ENCODE measurements at places on chromosomes 4 and X. TPM values are rescaled to one million over a fixed set of nuclear protein-coding genes. Genes with fewer than 3 reads are reported as not detected.

DNA sequence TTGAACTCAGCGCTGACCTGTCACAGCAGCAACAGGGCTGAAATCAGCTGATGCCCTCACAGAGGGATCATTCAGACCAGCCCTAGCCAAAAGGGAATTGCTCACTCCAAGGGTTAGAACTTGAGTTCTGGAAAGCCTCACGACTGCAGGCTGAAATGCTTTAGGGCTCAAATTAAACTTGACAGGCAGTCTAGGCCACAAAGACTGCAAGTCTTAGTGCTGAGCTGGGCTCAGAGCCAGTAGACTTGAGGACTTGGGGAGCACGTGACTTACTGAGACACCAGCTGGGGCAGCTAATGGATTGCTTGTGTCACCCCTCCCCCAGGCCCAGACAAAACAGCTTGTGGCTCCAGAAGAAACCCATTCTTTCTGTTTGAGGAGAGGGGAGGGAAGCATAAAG, 119.0 kb upstream of the SLC6A14 start:
- H3K4me3 ChIP-seq, result no peak overlapping the region
- no peaks in the 10 kb centered on the region for H3K4me1 ChIP-seq
- DNase-seq, result no peak
- no peaks in the 10 kb centered on the region for H3K36me3 ChIP-seq
- no peaks in the 10 kb centered on the region for H3K27me3 ChIP-seq

DNA sequence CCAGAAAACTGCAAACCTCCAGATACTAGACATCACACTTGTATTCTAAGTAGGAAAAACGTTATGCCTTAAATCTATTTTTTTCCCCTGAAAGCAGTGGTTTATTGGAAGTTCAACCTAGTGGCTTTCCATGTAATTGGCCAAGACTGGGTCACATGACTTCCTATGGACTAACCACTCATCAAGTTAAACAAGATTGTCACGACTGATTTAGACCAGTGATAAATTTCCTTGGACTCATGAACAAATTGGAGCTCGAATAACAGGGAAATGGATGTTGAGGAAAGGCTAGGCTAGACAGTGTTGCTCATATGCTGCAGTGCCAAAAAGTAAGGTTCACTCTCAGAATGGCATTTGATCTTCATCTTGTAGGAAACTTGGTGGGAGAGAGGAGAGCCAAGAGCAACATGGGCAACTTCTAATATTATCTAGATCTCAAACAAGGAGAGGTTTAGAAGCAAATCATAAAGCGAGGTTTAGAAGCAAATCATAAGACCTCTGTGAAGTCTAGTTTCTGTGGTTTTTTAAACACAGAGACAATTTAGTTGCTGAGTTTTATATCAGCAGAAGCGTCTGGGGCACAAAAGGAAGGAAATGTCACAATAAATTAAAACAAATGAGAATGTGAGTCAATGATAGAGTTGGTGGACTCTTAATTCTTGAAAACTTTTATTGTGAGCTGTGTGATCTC, 165.6 kb upstream of the BOD1L1 start:
- no peak overlapping the region for H3K27ac ChIP-seq
- no peaks in the 10 kb centered on the region for H3K4me1 ChIP-seq
- H3K36me3 ChIP-seq, result no peaks in the 10 kb centered on the region
- DNase-seq, result no peak
- no peaks in the 10 kb centered on the region for H3K27me3 ChIP-seq

GRCh38 chr4:141046255-141046654, 87.0 kb downstream of the RNF150 start:
- no peaks in the 10 kb centered on the region for H3K36me3 ChIP-seq

DNA sequence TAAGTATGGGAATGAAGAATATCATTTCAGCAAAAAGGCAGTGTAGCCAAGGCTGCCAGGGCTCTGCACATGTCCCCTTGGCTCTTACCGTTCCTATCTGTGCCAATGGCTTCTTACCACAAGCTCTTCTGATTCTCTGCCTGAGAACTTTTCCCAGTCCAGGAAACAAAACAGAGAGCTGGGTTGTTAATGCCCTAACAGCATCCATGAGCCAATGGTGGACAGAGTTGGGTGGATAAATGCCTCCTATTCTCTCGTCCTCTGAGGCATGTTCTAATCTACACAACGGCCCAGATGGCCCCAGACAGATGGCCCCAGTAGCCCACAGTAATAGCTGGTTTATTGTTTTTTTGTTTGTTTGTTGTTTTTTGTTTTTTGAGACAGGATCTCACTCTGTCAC, 28.0 kb downstream of the SCD5 start:
- H3K27ac ChIP-seq, result no peak overlapping the region
- no peak for DNase-seq
- no peaks in the 10 kb centered on the region for H3K36me3 ChIP-seq

GRCh38 chr4:184573701-184574100, 75.5 kb downstream of the CASP3 start:
- no peaks in the 10 kb centered on the region for H3K36me3 ChIP-seq
- no peaks in the 10 kb centered on the region for H3K27me3 ChIP-seq
- no peaks in the 10 kb centered on the region for H3K4me1 ChIP-seq
- no peak overlapping the region for H3K4me3 ChIP-seq

DNA sequence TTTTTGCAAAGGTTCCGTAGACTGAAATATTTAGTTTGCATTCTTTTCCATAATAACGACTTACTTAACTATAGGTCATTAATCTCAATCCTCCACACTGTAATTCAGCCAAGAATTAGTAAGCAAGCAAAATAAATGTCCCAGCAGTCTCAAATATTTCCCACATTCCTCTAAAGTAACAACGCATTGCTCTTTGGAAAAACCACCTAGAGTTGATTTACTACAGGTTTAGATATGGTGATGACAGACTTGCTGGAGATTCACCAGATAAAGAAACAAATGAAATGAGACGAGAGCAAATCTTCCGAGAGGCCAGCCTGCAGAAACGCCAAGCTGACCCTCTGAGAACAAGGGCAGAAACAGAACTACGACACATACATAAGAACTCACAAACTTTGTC, 28.9 kb downstream of the TENM3 start:
- no peak for DNase-seq
- no peak overlapping the region for H3K27ac ChIP-seq
- H3K4me3 ChIP-seq, result no peak overlapping the region

DNA sequence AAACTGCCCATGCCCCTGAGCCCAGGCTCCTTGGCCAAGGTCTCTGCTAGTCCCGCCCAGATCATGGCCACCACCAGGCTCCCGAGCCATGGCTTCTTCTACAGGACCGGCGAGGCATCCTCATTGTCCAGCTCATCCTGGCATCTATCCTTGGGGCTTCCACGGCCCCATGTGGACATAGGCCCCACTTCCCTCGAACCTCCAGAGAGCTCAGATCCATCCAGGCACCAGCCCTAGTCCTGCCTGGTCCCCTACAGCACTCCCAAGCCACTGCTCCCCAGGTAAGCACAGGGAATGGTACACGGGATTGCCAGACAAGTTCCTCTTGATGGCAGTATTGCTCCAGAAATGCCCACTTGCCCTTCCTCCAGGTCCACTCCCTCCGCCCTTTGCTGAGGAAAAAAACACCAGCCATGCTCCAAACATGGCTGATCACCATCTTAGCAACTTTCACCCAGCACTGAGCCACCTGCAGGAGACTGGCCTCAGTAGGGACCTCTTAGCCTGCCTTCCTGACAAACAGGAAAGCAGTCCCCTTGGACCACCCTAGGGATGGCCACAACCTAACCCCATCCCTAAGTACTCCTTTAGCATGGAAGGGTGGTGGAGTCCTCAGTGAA, 272.1 kb upstream of the AGTR2 start:
- no peak overlapping the region for H3K27ac ChIP-seq
- peak; percentile 12 for DNase-seq
- H3K27me3 ChIP-seq, result no peaks in the 10 kb centered on the region
- H3K36me3 ChIP-seq, result no peaks in the 10 kb centered on the region

DNA sequence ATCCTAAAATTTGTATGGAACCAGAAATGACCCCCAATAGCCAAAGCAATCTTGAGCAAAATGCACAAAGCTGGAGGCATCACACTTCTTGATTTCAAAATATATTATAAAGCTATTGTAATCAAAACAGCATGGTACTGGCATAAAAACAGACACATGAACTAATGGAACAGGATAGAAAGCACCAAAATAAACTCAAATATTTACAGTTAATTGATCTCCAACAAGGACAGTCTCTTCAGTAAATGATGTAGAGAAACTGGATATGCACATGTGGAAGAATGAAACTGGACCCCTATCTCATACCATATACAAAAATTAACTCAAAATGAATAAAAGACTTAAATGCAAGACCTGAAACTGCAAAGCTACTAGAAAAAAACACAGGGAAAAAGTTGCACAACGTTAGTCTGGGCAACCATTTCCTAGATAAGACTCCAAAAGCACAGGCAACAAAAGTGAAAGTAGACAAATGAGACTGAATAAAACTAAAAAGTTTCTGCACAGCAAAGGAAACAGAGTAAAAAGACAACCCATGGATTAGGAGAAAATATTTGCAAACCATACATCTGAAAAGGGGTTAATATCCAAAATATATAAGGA, 64.9 kb downstream of the CD99L2 start:
- no peaks in the 10 kb centered on the region for H3K27me3 ChIP-seq
- H3K27ac ChIP-seq, result no peak overlapping the region
- no peak overlapping the region for H3K4me3 ChIP-seq
- no peaks in the 10 kb centered on the region for H3K4me1 ChIP-seq
- no peak for DNase-seq

DNA sequence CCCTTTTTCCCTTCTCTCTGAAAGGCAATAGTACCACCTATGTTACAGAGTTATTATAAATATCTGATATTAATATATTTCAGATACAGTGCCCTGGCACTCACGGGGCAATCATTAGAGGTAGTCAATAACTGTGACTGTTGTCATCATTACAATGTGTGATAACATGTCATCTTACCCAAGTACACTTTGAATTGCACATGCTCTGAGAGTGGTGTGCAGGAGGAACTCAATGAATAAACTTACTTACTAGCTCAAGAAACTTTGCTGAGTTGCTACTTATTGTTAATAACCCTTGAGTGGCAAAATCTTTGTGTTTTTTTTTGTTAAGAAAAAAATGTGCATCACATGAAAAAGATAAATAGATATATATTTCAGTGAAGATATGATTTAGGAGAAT, 275.1 kb upstream of the RASGEF1B start:
- H3K4me1 ChIP-seq, result peaks cover 17% of the 10 kb centered on the region
- DNase-seq, result no peak
- H3K36me3 ChIP-seq, result no peaks in the 10 kb centered on the region
- no peak overlapping the region for H3K4me3 ChIP-seq

GRCh38 chr4:183840311-183840710, 64.8 kb upstream of the STOX2 start:
- H3K27me3 ChIP-seq, result no peaks in the 10 kb centered on the region
- no peak overlapping the region for H3K4me3 ChIP-seq
- DNase-seq, result peak; percentile 78
- no peak overlapping the region for H3K27ac ChIP-seq
- H3K36me3 ChIP-seq, result no peaks in the 10 kb centered on the region

DNA sequence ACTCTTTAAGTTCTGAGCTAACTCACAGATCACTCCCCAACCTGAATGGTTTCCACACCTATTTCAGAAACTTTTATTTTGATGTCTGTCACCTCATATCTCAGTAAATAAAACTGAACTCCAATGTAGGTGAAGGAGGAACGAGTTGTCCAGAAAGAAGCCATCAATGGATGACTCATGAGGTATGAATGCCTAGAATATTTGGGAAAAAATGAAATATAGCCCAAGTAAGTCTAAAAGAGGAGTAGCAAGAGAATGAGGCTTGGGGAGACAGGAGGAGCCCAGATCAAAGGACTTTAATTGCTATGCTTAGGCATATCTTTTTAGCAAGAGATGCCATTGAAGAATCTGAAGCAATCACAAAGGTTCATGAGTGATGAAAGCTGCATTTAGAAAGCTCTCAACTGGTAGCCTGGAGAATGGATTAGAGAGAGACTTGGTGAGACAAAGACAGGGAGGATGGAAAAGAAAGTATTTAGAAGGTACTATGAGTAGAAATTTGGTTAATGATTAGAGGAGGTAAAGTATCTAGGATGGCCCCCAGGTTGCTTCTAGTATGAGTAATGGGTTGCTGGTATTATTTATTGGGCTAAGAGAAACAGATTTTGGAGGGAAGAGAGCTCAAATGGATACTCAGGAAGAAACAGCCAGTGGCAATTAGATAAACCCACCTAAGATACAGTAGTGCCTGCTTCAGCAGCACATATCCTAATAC, 39.4 kb downstream of the NOCT start:
- no peaks in the 10 kb centered on the region for H3K4me1 ChIP-seq
- peaks cover 80% of the 10 kb centered on the region for H3K36me3 ChIP-seq
- no peak for DNase-seq
- no peaks in the 10 kb centered on the region for H3K27me3 ChIP-seq
- H3K4me3 ChIP-seq, result no peak overlapping the region

- H3K27ac ChIP-seq, result no peak overlapping the region
- H3K27me3 ChIP-seq, result no peaks in the 10 kb centered on the region
- H3K36me3 ChIP-seq, result no peaks in the 10 kb centered on the region
- H3K4me1 ChIP-seq, result no peaks in the 10 kb centered on the region
- no peak overlapping the region for H3K4me3 ChIP-seq
Measured at GRCh38 chrX:100695991-100696390, 35.9 kb downstream of the SYTL4 start.

- no peak overlapping the region for H3K4me3 ChIP-seq
- no peak overlapping the region for H3K27ac ChIP-seq
- no peaks in the 10 kb centered on the region for H3K36me3 ChIP-seq
- no peaks in the 10 kb centered on the region for H3K4me1 ChIP-seq
- DNase-seq, result no peak
- H3K27me3 ChIP-seq, result no peaks in the 10 kb centered on the region
Measured at GRCh38 chr4:159292137-159292896, 189.4 kb downstream of the RAPGEF2 start.

DNA sequence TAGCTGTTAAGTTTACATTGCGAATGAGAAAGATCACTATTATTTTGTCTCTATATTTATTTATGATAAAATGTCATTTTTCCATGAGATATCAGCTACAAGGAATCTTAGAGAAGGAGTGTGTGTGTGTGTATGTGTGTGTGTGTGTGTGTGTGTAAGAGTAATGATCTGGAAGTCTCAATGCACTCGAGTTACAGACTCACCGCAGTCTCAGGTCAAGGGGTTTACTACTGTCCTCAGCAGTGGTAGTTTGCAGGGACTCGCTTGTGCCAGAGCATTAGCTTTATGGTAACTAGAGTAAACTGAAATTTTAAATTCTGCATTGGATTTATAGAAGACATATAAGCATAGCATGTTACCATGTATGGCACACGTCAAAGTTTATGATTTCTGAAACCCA, 30.8 kb downstream of the LRP2BP start:
- H3K36me3 ChIP-seq, result no peaks in the 10 kb centered on the region
- H3K4me1 ChIP-seq, result no peaks in the 10 kb centered on the region
- H3K27ac ChIP-seq, result no peak overlapping the region
- no peak overlapping the region for H3K4me3 ChIP-seq

GRCh38 chrX:107654566-107654871, 26.2 kb downstream of the PRPS1 start:
- H3K4me3 ChIP-seq, result no peak overlapping the region
- no peak overlapping the region for H3K27ac ChIP-seq

The CT45A10 gene
- 107 TPM for total RNA-seq

The SSX2 gene
- total RNA-seq, result 87.5 TPM

The SMPX gene
- total RNA-seq, result not detected

Data from K562 (cell line).